Coronary artery (tissue), 2 donors: ENCODE measurements at places on chromosomes 5 and 9.

DNA sequence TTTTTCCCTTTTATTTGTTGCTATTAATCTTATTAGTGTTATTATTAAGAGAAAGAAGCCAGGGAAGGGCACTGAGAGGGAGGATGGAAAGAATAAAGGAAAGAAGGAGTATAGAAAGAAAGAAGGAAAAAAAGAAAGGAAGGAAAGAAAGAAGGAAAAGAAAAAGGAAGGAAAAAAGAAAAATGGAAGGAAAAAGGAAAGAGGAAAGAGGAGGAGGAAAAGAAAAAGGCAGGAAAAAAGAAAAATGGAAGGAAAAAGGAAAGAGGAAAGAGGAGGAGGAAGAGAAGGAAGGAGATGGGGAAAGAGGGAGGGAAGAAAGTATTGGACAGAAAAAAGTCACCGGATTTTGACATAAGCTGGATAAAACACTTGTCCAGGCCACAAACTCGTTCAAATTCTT lies 47.8 kb downstream of the ANXA1 start:
- no peak for DNase-seq

DNA sequence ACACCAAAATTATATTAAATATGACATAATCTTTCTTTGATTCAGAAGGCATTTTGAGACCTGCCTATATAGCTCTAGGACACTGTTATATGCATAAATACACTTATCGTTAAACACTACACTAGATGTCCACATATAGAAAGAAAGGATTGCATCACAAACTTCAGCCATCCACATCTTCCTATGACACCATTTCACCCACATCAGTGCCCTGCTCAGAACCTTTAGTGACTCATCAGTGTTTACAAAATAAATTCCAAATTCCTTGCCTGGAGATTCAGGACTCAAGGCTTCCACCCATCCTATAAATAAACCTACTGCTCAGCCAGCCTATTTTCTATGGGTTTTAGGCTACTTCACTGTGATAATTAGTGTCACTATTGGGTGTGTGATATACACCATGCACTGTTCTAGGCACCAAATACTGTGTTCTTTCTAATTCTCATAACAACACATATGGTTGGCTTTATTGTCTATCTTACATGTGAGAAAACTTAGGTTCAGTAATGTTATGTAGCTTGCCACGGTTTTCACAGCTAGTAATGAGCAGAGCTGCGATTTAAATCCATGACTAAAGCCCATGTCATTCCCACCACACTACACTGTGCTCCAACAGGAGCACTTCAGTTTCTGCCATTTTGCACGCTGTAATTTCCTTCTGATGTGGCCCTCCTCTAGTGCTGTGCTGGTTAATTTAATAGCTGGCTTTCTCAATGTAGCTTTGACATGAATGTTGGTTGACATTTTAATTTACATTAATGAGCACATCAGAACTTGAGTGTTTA lies 103.3 kb downstream of the SREK1 start:
- no peak for DNase-seq

DNA sequence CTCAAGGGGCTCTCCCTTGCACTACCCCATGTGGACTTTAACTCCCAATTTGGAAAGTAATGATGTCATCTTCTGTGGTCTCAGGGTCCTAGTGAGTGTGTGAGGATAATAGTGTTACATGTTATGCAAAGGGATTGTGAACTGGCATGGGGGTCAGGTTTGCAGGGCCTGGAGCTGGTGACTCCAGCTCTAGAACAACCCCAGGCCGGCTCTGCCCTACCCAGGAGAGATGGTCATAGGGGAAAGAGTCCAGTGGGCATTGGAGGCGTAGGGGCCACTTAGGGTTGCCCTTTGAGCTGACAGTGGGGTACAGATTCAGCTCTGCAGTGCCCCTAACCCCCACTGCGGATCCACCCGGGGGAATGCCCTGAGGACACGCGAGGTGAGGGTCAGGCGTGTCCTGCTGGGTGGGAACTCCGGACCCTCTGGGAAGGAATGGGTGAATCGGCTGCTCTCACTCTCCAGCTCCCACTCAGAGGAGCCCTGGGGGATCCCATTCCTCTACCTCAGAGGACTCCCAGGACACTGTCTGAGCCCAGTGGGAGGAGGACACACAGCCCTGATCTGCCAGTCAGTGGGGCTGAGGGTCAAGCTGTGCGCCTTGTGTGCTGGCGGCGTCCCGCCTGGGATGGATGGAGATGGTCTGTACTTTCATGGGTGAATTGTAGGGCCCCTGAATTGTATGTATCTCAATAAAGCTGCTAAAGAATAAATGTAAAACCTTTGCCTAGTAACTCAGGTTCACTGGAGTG lies 2.5 kb upstream of the NKD2 start:
- no peak for DNase-seq

DNA sequence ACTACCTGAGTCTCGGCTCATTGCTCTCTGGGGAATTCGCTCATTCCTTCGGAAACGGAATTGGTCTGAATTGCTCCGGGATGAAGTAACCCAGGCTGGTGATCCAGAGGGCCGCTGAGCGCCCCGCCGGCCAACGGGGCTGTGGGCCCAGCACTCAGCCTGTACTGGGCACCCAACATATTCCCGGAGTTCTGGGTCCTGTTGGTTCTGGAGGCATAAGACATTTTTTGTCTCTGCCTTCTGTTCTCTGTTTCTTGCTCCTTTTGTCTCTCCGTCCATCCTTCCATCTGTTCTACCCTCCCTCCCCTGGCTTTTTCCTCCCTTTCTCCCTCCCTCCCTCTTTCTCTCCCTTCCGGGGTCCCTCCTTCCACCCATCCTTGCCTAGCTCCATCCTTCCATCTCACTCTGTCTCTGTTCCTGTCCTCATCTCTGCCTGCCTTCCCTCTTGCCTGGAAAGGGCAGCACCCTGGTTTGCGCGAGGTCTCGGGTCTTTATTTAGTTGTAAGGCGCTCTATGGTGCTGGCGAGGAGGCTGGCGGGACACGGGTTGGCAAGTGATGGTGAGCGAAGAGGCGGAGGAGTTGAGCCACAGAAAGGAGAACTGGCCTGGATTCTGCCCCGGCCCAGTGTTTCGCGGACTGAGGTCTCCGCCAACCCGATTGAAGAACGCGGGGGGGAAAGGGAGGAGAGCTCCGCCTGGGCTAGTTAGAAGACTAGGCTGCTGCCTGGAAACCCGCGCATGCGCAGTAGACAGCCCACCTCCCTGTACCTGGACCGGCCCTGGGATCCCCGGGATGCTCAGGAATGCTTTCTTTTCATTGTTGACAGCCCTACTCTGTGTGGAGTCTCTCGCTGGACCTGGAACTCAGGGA lies 1468.0 kb downstream of the FOXD4L5 start:
- DNase-seq, result peak; percentile 91

- no peak for DNase-seq
These were observed 45.0 kb upstream of the DMRTA1 start for GRCh38 chr9:22401671-22402070.

GRCh38 chr5:153572411-153573145 lies 82.1 kb downstream of the GRIA1 start:
- DNase-seq, result no peak

GRCh38 chr5:133525126-133525525 lies 87.2 kb downstream of the FSTL4 start:
- DNase-seq, result no peak

DNA sequence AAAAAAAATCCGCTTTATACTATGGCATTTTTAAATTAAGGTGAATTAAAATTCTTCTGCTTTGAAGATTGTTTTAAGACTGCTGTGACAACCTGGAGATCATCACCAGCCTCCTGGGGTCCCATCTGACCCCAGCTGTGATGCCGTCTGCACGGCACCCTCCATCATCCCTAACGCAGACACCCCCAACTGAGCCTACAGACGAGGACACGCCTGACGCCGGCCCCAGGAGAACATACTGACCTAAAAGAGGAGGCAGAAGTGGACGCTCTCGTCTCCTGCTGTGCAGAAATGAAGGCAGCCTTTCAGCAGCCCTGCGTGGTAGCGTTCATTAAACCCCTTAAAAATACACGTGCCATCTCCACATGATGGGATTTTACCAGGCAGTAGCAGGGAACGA lies 125.6 kb upstream of the PPP1R26 start:
- no peak for DNase-seq

DNA sequence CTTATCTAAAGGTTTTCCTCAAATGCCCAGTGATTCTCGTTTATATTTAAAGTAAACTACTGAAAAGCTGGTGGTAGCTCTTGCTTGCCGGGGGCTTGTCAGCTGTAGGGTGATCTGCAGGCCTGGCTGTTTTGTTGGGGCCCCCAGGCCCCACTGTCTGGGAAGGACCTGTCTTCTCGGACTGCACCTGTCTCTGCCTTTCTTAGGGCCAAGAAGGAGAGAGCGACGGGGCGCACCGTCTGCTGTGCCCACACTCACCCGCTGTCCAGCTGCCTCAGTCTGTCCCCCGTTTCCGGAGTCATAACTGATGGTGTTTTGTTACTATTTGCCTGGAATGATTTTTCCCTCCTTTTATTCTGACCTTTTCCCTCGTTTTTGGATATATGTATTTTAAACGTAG lies 94.1 kb upstream of the CACNA1B start:
- DNase-seq, result no peak

- no peak for DNase-seq
These were observed 126.7 kb downstream of the SNX18 start for GRCh38 chr5:54644226-54644625.

GRCh38 chr5:123098767-123099513 lies 9.9 kb downstream of the PRDM6 start:
- no peak for DNase-seq

DNA sequence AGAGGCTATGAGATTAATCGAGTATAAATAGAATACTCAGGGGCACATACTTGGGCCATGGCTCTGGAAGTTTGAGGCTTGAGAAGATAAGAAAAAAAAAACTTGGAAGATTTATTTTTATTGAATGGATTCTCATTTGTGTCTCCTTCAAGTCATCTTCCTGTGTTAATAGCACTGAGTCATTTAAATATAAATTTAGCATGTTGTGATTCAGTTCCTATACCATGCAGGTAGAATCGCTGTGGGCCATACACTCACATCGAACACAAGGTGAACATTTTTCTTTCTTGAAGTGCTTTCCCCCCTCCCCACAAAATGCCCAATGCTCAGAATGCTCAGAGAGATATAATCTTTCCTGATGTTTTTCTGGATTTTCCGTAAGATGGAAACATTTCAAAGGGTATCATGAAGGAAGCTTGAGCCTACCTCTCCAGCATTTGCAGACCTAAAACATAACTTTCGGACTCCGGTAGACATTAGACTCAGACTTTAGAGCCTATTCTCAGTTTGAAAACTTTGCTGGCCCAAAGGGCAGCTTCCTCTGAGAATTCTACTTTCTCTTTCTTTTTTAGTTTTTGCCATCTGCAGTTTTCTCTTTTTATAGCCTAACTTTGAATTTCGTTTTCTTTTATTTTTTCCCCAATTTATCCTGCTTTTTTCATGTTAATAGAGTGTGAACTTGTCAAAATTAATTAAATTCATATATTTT lies 737.6 kb upstream of the NUDT12 start:
- no peak for DNase-seq

DNA sequence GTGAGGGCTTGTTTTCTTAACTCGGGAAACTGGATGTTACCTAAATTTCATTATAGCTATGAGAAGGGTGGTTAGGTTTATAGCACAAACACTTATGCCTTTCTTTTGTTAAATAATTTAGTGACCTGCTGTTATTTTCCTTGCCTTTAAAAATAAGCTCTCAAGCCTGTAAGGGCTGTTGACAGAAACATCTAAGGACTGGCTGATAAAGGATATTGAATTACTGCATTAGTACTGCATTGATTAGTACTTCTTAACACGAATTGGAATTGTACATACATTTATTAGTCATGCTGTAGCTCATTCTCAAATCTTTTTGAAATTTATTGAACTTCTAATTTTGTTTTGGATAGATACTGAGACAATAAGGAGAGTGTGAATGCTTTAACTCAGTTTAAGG lies 85.1 kb upstream of the DHFR start:
- no peak for DNase-seq

GRCh38 chr5:135551593-135552447 lies 16.1 kb upstream of the NEUROG1 start:
- no peak for DNase-seq

GRCh38 chr5:138606378-138607064 lies 31.3 kb upstream of the HSPA9 start:
- no peak for DNase-seq

- DNase-seq, result no peak
These were observed 29.5 kb downstream of the SLC25A46 start for GRCh38 chr5:110768138-110768860.

GRCh38 chr5:171946000-171946781 lies 60.2 kb downstream of the FBXW11 start:
- DNase-seq, result no peak

DNA sequence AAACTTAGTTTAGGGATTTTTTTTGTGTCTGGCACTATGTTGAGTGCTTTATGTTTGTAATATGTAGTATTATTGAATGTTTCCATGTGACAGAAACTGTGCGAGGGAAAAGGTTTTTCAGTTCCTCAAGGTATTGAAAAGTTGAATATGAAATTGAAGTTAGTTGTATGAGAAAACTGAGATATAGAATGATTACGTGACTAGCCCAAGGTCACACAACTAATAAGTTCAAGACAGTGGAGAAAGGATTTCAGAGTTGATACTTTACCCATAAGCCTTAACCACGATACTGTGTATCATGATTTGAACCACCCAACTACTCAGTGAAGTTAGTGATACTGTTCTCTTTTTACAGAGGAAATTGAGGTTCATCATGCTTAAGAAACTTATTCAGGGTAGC lies 5.7 kb downstream of the NIPBL start:
- DNase-seq, result no peak

DNA sequence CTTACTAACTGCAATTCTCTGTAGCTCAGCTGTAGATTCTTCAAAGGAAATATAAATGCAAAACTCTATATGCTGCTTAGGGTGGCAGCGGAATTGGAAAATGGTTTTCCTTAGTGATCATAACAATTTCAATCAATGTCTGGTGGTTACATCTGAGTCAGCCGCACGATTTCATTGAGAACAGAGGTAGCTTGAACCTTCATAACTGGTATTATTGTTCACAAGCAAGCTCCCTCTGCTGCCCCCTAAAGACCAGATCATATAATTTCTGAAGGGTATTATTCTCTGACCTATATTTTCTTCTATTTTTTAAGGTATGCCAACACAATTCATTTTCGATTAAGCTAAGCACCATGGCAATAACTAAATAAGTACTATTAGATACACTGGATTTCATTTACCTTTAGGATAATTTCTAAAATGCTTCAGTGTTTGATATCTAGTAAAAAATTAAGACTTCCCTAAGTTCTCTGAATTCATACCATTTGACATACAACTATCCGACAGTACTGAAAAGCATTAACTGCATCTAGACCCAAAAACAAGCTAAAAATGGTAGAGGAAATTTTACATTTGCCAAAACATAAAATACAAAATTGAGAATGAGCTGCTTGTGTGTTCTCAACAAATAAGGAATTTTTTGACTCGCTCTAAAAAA lies 181.1 kb upstream of the SPEF2 start:
- no peak for DNase-seq

- no peak for DNase-seq
These were observed 528 bp downstream of the ACOT12 start for GRCh38 chr5:81393430-81393782.

- DNase-seq, result no peak
These were observed 106.4 kb downstream of the PSD2 start for GRCh38 chr5:139901986-139902385.

- no peak for DNase-seq
These were observed 54.2 kb upstream of the IRX4 start for GRCh38 chr5:1936901-1937300.
